ENCODE measurements at places on chromosomes 5 and 9.

DNA sequence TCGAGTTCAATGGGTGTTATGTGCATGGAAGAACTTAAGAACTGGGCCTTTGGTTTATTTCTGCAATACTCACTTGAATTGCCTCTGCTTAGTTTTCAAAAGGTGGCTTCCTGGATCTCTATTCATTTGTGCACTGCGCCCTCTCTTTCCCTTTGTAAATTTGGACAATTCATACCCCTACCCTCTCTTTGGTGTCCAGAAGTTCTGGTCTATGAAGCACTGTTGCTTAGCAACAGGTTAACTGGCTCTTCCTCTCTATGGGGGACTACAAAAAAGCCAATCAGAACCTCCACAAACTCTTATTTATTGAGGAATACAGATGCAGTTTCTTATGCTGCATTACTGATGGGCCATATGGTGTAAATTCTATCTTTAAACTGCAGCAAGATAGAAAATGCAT lies 13.5 kb upstream of the FAM120A start:
- no peak for DNase-seq

DNA sequence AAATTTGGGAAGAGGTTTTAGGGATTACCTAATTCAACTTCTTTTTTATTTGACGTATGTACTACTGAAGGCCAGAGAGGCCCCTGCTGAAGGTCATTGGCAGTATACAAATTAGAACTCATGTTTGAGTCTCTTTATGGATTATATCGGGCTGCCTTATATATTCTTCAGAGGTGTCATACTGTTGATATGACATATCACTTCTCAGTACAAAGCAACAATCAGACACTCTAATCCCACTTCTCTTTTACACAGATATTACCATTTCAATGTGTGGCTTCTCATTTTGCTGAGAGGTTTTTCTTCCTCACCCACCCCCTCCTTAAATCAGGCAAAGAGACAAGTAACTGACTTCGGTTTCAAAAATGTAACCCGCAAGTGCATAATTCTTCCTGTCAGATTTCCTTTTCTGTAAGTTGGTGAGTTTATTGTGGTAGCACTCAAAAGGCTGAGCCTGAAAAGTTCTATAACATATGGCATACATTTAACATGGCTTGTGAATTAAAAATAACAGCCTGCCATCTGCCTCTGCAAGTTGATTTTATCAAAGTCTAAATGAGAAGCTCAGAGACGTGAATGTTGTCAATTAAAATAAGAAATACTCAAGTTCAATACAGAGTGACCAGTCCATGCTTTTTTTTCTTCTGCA lies 163.6 kb upstream of the RORB start:
- DNase-seq, result no peak

DNA sequence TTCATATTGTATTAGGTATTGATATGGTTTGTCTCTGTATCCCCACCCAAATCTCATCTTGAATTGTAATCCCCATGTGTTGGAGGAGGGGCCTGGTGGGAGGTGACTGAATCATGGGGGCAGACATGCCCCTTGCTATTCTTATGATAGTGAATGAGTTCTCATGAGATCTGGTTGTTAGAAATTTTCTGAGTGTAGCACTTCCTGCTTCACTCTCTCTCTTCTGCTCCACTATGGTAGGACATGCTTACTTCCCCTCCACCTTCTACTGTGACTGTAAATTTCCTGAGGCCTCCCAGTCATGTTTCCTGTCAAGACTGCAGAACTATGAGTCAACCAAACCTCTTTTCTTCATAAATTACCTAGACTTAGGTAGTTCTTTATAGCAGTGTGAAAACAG lies 187.4 kb upstream of the SLC24A2 start:
- DNase-seq, result no peak

DNA sequence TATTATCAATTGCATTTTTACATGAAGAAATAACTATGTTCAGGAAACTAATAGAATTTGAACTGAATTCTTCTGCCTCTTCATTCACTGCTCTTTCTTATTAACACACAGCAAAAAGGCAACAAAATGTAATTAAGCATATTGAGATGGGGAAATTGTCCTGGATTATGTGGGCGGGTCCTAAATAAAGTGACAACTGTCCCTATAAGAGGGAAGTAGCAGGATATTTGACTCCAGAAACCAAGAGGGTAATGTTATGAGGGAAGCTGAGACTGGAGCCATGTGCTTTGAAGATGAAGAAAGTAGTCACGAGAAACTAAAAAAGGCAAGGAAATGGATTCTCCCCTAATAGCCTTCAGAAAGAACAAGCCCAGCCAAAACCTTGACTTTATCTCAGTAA lies 311.2 kb upstream of the PIK3R1 start:
- DNase-seq, result no peak

DNA sequence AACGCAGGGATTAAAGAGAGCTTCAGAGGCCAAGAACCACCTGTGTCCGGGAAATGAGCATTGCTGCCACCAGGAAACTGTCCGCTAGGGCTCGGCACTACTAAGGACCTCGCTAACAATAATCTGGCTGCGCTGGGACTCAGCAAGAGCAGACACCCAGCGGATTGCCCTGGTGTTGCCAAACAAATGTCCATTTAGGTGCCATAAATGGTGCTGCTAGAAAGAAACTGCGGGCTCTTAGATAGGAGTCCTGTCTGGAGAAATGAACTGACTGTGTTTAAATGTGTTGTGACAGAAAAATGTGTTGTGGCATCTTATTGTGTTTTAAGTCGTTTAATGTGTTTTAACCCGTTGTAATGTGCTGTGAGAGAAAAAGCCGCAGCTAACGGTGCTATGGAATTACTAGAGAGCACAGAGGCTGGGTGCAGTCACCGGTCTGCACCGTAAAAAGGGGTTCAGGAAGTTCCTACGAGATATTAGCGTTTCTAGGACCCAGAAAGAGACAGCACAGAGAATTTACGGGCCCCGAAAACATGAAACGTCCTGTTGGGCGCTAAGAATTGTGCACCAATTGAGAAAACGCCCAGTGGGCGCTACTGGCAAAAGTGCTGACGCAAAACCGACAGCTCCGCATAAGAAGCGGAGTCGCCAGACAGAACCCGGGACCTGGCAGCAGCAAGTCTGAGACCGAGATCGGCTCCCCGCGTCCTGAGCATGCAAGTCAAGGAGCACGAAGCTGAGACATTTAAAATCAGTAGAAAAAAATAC lies 90.6 kb downstream of the ANXA2R start:
- DNase-seq, result peak; percentile 57

GRCh38 chr5:2579126-2579525 lies 172.4 kb downstream of the IRX2 start:
- no peak for DNase-seq

GRCh38 chr5:3199962-3200755 lies 395.5 kb upstream of the IRX1 start:
- no peak for DNase-seq

DNA sequence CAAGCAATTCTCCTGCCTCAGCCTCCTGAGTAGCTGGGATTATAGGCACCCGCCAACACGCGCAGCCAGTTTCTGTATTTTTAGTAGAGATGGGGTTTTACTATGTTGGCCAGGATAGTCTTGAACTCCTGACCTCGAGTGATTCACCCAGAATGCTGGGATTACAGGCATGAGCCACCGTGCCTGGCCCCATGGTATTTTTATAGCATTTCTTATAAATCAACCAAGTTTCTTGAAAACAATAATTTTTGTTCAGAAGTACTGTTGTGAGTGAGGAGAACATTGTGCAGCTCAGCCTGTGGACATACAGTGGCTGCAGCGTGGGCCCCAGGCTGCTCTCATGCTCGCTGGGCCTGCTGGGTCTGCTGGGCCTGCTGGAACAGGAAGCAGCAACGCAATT lies 45.3 kb downstream of the MAP1B start:
- no peak for DNase-seq

- DNase-seq, result peak; percentile 88
Measured at GRCh38 chr9:128438343-128439109, 17.3 kb upstream of the ODF2 start.

DNA sequence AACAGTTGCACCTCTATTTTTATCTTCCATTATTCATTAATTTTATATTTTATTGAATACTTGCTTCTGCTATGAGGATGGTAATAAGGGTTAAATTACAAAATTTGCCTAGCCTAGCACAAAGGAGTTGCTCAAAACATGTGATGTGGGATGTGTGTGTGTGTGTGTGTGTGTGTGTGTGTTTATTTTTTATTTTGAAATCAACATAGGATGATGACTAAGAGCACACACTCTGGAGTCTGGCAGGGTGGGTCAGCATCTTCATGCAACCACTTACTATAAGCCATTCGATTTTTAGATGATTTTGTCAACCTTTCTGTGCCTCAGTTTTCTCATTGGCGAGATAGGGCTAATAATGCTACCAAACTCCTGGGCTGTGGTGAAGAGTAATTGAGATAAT lies 57.7 kb upstream of the MAMDC2 start:
- DNase-seq, result no peak

DNA sequence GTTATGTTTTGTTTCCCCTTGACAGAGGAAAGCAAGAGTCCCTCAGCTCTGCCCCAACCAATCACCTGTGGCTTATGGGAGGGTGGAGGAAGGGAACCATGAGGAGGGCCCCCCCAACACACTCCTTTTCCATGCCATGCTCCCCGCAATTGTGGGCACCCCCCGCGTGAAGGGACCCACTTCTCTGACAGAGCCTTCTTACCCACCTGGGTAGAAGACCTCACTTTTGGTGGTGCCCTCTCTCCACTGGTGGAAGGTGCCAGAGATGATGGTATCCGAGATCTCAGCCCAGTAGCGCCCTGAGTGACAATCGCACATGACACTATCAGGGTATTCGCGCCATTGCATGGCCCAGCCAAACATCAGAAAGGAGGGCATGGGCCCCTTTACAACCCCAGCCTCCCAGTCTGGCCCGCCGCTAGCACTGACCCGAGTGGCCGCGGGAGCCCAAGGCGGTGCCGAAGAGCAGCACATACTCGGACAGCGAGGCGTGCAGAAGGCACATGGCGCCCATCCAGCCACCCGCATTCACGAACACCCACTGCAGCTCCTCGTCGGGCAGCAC lies 714 bp downstream of the SIGMAR1 start:
- DNase-seq, result no peak

DNA sequence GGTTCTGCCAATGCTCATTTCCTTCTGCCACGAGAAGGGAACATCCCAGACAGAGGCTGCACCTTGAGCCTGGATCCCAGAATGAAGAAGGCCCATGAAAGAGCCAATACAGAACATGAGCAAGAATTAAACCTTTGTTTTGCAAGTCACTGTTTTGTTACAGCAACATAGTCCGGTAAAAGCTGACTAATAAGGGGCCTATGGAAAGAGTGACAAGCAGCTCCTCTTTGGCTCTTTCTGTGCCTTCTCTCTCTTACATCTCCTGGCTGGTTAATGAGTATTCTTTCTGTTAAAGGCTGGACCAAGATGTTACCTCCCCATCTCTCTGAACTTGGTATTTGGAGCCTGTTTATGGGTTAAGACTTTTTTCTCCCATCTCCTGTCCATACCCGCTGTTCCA lies 10.8 kb downstream of the GFRA3 start:
- no peak for DNase-seq

DNA sequence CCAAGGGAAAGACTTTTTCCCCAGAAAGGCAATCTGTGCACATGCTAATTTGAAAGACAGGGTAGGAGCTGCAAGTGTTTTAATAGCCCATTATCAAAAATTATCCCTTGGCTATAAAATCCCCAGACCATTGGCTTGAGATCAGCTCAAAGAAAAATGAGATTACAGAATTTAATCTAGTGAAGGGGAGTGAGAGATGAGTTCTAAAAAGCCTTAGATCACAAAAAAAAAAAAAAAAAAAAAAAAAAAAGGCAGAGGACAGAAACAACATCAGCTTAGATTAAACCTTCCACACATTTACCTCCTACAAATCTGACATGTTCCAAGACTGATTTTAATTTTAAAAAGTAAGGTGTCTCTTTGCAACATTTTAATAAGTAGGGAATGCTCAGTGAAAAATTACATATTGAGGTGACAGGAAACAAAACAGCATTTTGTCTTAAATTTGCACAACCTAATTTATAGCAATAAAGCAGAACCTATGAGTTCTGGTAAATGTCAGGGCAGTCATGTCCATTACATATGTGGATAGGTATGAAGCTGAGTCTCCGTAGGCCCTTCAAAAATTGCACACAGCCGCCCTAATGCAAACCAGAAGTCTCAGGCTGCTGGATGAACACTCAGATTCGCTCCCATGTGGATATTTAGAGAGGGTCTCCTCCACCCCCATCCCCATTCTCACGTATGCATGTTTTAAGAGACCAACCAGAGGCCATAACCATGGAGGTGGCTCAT lies 43.4 kb downstream of the NFIB start:
- no peak for DNase-seq

GRCh38 chr9:3397766-3398165 lies 128.0 kb downstream of the RFX3 start:
- DNase-seq, result no peak

DNA sequence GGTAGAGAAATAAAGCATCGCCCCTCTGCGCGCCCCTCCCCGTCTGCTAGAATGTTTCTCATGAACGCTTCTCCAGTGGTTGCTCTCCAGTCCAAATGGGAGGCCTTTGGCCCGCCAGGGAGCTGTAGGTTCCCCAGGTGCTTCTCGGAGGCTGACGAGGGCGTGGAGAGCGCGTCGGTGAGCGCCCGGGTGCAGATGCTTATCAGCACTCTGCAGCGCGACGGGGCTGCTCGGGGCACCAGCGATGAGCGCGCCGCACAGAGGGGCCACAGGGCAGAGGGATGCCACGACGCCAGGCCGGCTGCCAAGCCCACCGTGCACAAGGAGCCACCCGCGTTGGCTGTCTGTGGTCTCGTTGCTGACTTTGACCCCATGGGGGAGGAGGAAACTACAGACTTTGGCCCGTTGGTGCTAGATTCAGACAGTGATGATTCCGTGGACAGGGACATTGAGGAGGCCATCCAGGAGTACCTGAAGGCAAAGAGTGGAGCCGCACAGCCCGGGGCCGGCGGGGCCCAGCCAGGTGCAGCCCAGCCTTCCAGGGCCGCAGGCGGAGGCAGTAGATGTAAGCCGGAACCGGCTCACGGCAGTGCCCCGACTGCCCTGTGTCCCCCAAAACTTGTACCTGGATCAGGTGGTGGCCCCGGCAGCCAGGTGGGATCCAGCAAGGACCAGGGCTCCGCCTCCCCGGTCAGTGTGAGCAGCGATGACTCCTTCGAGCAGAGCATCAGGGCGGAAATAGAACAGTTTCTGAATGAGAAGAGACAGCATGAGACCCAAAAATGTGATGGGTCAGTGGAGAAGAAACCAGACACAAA lies 5.1 kb downstream of the PPP1R26 start:
- no peak for DNase-seq

GRCh38 chr5:175520321-175520720 lies 42.0 kb downstream of the SFXN1 start:
- no peak for DNase-seq

DNA sequence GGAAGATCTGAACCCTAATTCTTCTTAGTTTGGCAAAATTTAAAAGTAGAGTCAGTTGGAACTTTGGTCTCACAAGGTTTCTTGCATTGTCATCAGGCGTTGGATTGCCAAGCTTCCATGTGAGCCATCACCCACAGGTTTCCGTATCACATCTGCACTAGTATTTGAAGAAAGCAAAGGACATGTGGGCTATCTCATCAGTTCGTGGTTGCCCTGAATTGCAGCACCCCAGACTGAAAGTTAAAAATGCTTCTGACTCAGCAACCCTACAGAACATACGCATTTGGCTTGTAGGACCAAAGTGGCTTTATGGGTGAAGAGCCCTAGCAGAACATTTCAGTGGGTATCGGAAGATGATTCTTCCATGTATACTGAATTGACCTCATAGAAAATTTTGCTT lies 358.0 kb downstream of the ENC1 start:
- no peak for DNase-seq
